ENCODE measurements at places on chromosomes 1 and 21.

DNA sequence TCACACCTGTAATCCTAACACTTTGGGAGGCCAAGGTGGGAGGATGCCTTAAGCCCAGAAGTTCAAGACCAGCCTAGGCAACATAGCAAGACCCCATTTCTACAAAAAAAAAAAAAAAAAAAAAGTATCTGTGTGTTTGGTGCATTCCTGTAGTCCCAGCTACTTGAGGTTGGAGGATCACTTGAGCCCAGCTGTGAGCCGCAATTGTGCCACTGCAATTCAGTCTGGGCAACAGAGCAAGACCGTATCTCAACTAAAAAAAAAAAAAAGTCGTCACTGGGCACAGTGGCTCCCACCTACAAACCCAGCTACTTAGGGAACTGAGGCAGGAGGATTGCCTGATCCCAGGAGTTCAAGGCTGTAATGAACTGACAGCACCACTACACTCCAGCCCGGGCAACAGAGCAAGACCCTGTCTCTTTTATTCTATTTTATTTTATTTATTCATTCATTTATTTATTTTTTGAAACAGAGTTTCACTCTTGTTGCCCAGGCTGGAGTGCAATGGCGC is 8.6 kb upstream of the EIF4G3 start:
- no peak for DNase-seq

GRCh38 chr1:37919277-37919676 is 27.6 kb downstream of the INPP5B start:
- DNase-seq = no peak

DNA sequence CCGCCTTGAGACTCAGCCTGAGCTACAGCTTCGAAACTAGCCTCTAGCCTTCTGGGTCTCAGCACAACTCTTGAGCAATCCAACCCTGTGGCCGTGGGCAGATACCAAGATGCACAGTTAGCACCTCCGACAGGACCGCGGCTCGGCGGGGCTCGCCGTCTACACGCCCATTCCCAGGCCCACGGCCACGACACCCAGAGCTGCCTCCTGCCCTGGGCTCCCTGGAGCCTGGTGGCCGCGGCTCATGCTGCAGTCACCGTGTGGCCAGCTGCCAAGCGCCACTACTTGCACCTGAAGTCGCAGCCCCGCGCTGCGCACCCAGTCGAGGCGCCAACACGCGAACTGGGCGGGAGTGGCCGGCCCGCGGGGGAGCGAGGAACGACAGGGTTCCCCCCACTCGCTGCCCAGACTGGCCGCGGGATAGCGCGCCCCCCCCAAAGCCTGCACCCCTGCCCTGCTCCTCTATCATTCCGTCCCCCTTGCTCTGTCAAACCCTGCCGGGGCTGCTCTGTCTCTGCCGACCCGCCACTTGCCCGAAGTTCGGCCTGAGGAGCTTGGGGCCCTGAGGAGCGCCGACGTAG is 729 bp upstream of the CDCA8 start:
- DNase-seq = no peak

DNA sequence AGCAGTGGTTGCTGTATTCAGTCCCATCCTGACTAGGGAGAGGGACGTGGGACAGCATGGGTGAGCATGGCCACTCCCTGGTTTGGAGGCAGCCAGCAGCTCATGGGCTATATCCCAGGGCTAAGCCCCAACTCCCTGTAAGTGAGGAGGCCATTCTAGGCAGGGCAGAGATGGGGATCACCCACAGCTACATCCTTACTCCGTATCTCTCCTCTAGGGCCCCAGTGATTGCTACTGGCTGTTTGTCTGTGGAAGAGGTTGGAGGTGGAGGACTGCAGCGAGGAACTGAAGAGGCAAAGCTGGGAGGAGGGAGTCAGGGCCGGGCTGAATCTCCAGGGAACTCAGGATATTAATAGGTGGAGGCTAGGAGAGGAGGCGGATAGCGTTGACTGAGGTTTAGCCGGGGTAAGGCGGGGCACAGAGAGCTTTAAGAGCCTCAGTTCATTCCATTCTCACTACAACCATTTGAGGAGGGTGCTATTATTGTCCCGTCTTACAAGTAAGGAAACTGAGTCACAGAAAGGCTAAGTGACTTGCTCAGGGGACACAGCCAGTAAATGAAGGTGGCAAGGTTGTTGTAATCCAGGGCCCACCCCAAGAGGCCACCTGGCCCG is 6.8 kb downstream of the OLIG2 start:
- DNase-seq = no peak

GRCh38 chr1:92743221-92743620 is 41.7 kb downstream of the EVI5 start:
- DNase-seq = no peak

GRCh38 chr1:235313931-235314678 is 13.9 kb downstream of the ARID4B start:
- DNase-seq = no peak

- DNase-seq = no peak
These were observed 13.7 kb upstream of the ELK4 start for GRCh38 chr1:205645519-205645918.

GRCh38 chr1:2290171-2290578 is 62.1 kb downstream of the SKI start:
- DNase-seq = no peak

Data from T follicular helper cell (primary cell).